ENCODE measurements at places on chromosomes 6 and 20.

DNA sequence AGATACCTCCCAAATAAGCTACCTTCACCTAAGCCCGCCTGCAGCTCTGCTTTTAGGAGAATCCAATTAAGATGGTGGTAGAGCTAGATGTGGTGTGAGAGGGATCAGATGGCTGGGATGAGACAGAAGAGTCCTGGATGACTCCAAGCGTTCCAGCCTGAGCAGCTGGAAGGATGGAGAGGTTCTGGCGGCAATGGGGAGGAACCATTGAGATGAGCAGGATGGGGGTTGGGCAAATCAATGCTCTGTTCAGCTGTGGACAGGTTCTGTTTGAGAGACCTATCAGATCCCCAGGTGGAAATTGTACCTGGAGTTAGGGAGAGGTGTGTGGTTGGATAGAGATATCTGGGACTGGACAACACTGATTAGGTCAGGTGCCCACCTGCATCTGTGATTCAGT is 23.0 kb downstream of the PHACTR3 start:
- DNase-seq, result no peak

DNA sequence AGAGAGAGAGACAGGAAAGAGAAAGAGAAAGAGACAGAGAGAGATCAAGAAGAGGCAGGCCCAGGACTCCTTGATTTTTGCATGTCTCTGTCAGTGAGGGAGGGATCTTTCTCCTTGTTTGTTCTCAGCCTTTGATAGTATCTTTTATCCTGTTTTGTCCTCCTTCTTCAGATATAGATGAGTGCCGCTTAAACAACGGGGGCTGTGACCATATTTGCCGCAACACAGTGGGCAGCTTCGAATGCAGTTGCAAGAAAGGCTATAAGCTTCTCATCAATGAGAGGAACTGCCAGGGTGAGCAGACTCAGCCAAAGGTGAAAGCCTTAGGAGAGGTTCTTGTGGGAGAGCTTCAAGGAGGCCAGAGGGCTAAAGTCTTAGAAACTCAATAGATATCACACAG is 20.0 kb upstream of the ZNF76 start:
- no peak for DNase-seq

DNA sequence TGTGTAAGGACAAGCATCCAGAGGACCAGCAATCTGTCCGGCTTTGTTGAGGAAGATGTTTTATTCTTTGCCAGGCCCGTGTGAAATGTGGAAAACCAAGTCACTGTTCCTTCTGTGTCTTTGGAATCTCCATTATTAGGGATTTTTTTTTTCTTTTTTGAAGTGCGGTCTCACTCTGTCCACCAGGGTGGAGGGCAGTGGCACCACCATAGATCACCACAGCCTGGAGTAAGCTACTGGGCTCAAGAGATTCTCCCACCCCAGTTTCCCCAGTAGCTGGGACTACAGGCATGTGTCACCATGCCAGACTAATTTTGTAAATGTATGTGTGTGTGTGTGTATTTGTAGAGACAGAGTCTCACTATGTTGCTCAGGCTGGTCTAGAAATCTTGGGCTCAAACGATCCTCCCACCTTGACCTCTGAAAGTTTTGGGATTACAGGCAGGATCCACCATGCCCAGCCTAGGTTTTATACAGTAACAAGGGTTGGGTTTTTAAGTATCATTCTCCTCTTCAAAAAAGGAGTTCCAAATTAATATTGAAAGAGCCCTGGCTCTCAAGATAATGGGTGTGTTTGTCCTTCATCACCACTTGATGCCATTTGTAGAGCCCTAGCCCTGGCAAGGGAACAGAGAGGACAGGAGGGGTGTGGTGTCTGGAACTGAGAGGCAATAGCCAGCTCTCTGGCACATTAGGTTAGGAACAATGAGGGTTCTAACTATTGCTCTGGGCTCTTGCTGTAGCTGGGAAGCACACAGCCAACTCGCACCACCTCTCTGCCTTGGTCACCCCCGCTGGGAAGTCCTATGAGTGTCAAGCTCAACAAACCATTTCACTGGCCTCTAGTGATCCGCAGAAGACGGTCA is 3.1 kb downstream of the LAMP5 start:
- no peak for DNase-seq

DNA sequence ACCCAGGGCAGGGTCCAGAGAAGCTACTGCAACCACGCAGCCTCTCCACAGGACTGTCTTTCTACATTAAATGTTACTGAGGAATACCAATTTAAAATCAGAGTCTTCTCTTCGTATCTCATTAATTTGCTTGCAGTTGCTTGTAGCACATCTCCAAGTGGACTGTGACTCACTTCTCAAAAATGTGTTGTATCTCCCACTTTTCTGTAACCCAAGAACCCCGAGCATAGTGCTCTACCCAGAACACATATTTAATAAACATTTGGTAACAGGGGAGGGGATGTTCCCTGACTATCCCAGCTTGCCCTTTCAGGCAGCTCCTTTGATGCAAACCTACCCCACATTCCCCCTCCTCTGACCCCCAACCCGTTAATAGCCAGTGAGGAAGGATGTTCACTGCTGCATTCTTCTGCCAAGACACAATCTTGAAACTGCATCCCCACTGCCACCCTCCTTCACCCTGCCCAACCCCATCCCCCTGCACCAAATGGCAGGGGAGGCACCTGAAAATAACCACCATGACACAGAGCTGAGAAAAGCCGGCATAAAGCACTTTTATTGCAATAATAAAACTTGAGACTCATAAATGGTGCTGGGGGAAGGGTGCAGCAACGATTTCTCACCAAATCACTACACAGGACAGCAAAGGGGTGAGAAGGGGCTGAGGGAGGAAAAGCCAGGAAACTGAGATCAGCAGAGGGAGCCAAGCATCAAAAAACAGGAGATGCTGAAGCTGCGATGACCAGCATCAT is 24.2 kb downstream of the FKBP1A start:
- DNase-seq, result no peak

DNA sequence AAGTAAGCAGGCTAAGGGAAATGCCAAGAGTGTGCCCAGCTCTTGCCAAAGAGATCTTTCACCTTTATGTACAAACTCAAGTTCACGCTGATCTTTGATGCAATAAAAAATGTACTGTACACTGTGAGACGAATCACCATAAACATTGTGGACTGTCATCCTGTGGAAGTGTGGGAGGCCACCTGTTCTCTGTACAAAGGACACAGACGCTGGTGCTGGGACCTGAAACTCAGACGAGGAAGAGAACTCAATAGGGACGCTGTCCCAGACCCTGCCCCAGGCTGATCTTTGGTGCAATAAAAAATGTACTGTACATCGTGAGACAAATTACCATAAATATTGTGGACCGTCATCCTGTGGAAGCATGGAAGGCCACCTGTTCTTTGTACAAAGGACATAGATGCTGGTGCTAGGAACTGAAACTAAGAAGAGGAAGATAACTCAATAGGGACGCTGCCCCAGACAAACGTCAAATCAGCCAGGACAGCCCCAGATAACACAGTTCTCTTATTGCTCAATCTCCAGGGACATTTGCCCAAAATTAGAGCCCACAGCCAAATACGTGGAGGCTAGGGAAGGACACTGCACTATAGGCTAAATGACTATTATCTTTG is 312.7 kb upstream of the SGK1 start:
- no peak for DNase-seq

DNA sequence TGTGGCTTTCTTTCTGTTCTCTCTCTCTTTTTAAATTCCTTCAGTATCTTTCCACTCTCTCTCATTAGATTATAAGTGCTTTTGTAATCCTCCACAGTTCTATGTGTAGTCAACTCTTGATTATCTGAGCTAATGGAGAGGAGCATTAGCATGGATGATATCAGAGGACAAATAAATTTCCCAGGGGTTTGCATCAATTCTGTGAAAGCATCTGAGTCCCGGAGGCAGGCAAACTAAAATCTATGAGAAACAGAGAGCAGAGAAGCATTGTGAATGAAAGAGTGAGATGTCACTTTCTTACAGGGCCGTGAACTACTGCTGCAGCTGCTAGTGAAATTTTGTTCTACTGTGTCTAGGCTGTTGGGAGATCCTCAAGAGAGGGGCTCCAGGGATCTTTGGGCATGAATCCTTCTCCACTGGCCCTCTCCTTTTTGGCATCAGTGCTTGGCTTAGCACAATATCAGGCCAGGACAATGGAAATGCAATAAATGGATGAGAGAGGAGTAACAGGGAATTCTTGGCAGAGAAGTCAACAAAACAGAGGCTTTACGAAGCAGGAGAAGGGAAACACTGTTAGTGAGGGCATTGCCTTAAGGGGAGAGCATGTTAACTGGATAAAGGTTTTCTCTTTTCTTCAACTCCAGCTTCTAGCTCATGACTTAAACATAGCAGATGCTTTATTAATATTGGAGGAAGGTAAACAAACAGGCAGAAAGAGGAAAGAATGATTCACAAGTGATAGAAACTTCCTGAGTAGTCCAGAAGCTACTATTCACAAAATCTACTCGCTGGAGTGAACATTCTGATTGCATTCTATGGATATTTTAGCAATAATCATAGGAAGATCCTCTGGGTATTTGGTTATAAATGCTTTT is 847.0 kb upstream of the MAP3K7 start:
- no peak for DNase-seq

DNA sequence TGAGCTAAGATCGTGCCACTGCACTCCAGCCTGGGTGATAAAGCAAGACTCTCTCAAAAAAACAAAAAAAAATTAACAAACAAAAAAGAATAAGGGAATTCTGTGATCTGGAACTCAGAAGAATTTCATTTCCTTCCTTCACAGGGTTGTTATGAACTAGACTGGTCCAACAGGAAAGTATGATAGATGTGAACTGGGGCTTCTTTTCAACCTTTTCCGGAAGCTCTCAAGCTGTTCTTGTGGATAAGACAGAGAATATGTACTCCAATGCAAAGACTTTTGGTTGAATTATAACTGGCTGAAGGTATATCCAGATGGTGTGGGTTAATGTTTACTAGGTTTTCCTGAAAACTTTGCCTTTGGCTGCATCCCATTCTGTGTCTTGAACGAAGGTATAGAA is 5.3 kb downstream of the RNF8 start:
- no peak for DNase-seq

DNA sequence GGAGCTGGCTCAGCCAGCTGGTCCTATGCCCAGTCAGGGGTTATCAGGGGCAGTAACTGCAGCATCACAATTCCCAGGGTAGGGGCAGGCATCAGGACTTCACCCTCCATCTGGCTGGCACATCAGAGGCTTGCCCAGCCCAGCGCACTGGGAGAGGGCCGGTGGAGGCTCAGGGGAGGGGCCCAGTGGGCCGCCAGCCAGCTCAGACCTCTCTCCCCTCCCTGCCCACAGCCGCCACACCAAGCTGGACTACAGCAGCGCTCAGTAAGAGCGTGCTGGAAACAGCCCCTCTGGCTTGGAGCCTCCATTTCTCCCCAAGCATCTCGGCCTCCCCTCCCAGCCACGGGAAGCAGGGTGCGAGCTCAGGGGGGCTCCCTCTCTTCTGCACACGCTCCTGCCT is 22.0 kb downstream of the ADA start:
- no peak for DNase-seq

DNA sequence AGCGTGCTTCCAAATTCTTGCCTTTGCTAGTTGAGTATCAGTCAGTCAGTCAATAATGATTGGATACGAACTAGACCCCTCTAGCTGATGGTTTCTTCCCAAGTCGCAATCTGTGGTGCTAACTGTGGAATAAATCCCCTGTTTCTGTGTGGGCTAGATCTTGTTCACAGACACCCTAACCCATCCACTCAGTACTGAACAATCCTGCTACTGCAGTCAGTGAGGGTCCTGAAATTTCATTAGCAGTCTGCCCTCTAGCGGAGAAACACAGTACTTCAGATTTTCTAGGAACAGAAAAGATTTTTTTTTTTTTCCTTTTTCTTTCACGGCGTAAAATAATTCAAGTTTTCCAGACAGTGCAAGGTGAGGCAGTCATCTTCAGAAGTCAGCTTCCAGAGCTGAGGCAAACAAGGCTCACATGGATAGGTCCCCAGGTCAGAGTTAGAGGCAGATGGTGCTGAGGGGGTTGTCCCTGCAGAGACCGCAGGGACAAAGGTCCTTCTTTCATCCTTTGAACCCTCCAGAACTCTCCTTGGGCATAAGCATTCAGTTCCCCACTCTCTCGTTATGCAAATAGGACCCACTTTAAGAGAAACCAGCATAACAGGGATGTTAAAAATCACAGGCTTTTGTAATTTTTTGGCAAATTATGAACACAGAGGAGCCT is 119.6 kb downstream of the SCML4 start:
- no peak for DNase-seq

- DNase-seq, result no peak
These were observed 5.6 kb upstream of the ACSS1 start for GRCh38 chr20:25063546-25063945.

- no peak for DNase-seq
These were observed 7.2 kb downstream of the E2F3 start for GRCh38 chr6:20408851-20409250.

GRCh38 chr6:138863321-138863720 is 67.4 kb downstream of the ECT2L start:
- DNase-seq, result no peak

DNA sequence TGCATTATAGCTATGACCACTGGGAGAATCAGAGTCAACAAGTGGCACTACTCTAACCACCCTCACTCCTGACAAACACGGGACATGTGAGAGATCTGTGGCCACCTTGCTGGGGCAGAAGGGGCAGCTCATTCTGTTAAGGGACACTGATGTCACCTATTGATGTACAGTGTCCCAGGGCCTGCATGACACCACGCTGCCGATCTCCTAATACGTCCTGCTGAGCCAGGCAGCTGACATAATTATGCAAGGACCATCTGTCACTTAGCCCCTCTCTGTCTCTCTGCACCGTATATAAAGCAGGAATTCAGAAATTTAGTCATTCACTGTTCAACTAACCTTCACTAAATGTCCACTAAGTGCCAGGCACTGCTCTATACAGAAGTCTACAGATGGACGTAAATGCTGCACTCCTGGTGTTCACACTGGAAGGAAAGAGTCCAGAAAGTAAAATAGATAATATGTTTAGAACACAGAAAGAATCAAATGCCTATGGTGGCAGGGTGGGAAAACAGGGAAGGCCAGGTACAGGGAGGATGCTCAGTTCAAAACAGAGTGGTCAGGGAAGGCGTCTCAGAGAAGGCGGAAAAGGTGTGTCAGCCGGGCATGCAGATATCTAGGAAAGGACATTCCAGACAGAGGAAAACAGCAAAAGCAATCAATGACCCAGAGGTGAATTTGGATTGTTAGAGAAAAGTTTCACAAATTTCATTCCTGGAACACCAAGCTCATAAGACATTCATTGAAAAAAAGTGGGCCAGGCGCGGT is 173.8 kb downstream of the ZNF217 start:
- DNase-seq, result no peak

DNA sequence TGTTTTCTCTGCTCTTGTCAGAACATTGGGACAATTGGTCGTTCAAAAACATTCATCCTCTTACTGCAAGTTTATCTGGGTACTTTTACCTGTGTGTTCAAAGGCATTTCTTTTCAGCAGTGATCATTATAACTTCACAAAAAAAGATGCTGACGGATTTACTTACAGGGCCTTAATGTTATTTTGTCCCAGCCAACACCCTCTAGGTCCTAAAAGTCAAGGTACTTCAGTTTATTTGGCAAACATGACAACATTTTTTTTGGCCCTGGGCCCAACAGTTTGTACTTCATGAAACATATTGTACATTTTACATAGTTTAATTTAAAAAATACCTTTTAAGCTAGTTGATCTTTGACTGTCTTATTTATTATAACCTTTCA is 241.2 kb upstream of the TAB2 start:
- DNase-seq, result no peak

All from SW 1271 (cell line).